ENCODE measurements at places on chromosomes 3 and 15.
A peak's percentile ranks its signal among the peaks of the same experiment; 100 is the strongest.

DNA sequence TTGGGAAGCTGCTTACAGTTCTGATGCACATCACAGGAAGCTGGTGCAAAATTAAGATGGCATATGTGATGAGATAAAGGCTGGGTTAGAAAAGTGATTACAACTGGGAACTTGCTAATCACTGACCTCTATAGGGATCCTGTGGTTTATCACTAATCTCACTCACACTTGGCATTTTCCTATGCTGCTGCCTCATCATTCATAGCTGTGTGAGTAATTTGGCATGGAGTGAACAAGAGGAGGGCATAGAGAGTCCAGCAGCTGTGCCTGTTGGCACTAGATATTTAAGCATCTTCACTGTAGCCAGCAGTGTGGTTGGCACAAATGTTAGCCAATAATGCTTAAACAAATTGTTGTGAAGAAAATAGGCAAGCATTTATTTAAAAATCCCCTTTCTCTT, 217.7 kb upstream of the CGNL1 start:
- DNase-seq, result peak; percentile 17

- no peak for DNase-seq
Measured at GRCh38 chr15:100810831-100811230, 68.8 kb upstream of the ALDH1A3 start.

GRCh38 chr15:29926083-29926388, 103.8 kb upstream of the TJP1 start:
- DNase-seq, result no peak

- no peak for DNase-seq
Measured at GRCh38 chr3:178172121-178172520, 364.1 kb upstream of the KCNMB2 start.

DNA sequence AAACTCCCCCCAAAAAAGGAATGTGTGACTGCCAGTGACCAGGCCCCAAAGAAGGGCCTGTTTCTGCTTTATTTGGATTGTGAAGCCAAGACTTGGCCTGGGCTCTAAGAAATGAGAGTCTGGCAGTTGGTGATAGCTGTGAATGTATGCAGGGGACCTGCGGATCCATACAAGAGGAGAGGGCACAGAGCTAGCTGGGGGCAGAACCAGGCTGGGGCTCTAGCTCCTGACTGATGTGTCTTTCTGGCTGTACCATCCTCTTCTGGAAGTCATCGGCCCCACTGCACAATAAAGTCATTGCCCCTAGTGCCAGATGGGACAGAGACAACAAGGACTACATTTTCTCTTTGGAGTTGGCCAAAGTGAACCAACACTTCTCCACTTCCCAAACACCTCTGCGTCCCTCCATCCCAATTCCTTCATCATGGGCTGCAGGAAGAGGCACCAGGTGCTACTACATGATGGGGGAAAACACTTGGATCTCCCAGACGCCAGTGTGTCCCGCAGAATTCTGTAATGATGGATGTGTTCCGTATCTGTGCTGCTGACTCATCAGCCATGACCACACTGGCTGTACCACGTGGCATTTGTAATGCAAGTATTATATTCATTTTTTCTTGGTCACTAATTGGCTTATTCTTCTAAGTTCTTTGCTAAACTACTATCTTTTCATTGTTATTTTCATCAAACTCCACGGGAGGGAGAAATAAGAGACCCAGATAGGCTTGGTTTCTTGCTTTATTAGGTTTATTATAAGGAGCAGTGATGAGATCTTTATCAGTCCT, 1.7 kb upstream of the PLA2G4F start:
- DNase-seq, result peak; percentile 70

GRCh38 chr3:53823026-53823955, 22.9 kb downstream of the CHDH start:
- no peak for DNase-seq

GRCh38 chr3:11548721-11549131, 95.0 kb downstream of the VGLL4 start:
- peak; percentile 80 for DNase-seq
